ENCODE measurements at places on chromosomes 2 and 18.

DNA sequence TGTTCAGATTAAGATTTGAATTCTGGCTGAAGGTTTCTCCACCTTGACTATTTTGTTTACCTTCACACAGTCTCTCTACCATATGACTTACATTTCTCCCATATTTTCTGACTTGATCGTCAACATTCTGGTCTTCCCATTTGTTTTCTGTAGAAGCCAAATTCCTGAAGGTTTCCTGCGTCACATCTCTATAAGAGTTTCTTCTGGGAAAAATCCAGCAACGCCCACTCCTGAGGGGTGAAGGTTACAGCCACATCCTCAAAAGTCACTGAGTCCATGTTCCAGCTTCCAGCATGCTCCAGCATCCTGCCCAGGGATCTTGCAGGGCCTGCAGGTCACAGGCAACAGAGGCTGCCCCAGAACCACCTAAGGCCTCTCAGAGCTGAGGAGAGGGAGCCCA lies 47.5 kb downstream of the NBEAL1 start:
- no peak for DNase-seq

DNA sequence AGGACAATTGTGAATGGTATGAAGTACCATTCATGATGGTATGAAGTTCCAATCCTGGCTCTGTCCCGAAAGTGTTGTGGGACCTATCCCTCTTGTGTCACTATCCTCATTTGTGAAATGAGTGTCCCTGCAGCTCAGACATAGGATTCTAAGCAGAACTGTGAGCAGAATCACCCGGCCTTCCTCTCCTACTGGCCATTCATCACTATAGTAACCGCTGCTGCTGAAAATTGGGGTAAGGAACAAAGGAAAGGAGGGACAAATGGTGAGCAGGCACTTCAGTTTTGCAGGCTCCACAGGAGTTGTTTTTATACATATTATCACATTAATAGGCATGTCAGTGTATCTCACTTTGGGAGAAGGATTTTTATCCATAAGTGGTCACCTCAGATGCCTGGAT lies 27.4 kb downstream of the SMYD1 start:
- no peak for DNase-seq

DNA sequence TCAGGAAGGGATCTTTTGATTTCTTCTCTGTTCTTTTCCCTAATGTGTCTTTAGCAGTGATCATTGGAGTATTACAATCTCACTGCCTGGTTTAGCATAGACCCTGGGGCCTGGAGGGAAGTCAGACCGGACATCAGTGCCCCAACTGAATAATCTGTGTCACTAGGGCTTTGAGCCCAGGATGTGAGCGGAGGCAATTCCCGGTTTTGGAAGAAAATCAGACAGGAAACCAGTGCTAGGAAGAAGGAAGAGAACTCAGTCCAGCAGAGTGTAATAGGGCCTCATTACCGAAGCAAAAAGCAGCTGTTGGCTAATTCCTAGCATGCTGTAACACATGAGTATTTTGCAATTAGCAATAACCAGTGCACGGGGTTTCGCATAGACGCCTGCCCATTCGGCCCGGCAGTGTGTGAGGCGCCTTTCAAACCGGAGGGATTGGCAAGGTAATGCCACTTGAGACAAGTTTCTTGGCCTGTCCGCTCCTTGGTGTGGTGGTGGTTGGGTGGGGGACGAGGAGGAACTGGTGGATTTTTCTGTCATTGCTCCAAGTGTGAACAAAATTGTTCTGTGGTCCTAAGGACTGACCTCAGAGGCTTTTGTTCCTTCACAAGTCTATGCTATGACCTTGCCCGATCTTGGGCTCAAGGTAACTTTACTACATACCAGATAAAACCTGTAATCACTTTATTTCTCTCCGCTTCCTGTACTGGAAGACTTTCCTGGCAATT lies 2.8 kb downstream of the FOSL2 start:
- no peak for DNase-seq

GRCh38 chr2:50763776-50764175 lies 268.2 kb downstream of the NRXN1 start:
- no peak for DNase-seq

GRCh38 chr18:7987284-7987976 lies 420.3 kb downstream of the PTPRM start:
- no peak for DNase-seq

DNA sequence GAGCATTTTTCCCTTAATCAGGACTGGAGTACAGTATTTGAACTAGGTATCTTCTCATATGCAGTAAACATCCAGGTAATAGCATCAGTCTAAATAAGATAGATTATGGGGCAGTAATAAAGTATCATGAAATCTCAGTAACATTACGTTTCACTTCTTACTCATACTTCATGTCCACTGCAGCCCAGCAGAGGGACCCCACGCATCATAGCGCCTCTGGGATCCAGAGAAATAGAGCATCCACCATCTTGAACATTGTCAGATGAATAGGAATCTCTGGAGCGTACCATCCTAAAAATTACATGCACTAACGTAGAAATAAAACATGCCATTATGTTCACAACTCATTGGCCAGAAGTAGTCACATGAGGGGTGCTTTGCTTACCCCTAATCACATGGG lies 499.0 kb downstream of the CPS1 start:
- no peak for DNase-seq

DNA sequence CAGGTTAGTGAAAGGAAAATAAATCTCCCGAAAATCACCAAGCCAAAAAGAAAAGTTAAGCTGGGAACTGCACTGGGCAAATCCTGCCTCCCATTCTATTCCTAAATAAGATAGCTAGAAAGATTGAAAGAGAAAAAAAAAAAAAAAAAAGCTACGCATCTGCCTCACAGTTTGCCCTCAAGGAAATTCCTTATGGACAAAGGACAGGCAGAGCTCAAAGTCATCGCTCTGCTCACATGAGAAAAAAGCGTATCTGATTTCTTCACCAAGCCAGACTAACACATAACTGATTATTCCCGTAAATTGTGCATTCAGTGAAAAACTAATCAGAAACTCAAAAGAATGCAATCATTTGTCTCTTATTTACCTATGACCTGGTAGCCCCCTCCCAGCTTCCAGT lies 50.0 kb downstream of the PUM2 start:
- no peak for DNase-seq

DNA sequence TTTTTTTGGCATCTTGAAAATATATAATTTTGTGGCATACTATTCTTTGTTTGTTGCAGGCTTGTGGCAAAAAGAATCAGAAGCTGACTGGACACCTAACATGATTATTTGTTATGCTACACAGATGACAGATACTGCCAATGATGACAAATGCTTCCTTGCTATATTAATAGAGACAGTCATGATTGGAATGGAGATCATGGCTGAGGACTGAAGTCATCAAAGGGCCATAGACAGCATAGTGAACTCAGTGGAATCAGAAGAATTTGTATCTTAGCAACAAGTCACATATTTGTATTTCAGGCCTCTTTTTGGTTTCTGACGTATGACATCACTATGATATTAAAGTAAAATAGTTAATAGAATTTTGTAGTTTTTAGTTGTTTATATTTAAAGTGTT lies 1003.8 kb upstream of the DDX18 start:
- no peak for DNase-seq

- DNase-seq = no peak
Observed at GRCh38 chr2:120736202-120736623, 545 bp downstream of the GLI2 start.
